Suppressor macrophage treated with lipopolysaccharide for 1 hour (primary cell): ENCODE measurements at places on chromosomes 1 and 21.
A peak's percentile ranks its signal among the peaks of the same experiment; 100 is the strongest.

DNA sequence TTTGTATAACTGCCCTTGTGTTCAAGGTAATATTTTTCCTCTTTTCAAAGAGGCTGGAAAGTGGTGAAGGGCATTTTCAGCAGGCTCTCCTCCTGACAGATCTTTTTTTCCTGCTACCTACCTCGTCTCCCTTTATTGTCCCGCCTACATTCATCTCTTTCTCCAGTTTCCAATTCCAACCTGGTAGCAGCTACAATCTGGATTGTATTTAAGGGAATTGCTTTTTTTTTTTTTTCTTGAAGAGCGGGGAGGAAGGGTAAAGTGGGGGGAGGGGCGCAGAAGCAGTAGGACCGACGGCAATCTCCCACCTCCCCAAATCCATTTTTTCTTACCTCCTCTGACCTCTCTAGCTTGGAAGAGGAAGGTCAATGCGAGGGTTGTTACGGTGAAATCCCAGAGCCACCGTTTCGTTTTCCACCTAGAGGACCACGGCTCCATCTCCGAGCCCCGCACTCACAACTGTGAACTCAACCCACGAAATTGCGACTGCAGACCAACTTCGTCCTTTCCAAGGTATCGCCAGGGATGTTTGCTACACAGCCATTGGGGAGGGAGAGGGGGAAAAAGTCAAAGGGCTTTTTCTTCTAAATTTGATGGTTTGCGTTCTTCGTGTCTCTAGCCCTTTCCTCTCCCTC lies 464 bp downstream of the COL11A1 start:
- DNase-seq: no peak

DNA sequence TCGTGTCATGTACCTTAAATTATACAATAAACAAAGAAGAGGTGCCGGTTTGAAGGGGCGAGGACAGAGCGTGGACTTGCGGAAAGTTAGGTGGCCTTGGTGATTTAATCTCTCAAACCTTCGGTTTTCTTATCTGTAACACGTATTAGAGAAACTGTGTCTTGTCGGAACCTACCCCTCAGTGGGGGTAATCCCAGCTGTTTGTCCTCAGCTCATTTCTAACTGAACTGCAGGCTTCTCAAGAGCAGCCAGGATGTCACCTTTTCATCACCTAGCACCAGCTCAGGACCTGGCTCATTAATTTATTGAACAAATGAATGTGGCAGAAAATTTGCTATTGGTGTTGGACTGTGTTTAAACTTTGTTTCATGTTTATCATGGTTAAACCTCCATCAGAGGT lies 31.2 kb downstream of the ITSN1 start:
- DNase-seq: no peak

- DNase-seq: no peak
These were observed 328.5 kb upstream of the RUNX1 start for GRCh38 chr21:35377505-35378090.

DNA sequence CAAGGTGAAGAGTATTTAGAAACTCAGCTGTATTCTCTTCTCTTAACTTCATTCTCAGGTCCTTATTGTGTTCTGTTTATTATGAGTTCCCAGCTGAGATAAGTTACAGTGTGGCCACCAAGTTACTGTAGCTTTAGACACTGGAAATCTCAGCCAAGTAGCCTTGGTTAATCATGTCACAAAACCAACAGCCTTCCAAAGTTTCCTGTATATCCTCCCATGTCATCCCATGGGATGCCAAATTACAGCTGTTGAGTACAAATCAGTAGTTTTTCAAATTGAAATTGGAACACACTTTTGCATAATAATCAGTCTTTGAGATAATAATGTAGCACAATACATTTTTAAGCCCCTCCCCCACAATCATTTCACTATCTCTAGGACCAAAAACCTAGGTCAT lies 10.7 kb downstream of the ADAMTS5 start:
- no peak for DNase-seq

DNA sequence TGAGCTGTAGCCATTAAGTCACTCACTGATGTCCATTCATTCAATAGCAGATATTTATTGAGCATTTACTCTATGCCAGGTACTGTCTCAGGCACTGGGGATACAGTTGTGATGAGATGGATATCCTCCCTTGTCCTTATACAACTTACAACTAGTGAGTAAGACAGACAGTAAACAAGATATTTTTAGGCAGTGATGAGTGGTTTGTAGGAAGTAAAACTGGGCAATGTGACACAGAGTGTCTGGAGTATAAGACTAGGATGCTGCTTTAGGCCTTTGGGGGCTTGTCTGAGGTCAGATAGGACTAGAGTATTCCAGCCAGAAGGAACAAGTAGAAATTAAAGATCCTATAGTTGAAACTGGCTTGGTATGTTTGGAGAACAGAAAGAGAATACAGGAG lies 41.4 kb downstream of the NOS1AP start:
- peak; percentile 6 for DNase-seq

GRCh38 chr1:206799311-206799710 lies 27.0 kb upstream of the IL10 start:
- DNase-seq: no peak

DNA sequence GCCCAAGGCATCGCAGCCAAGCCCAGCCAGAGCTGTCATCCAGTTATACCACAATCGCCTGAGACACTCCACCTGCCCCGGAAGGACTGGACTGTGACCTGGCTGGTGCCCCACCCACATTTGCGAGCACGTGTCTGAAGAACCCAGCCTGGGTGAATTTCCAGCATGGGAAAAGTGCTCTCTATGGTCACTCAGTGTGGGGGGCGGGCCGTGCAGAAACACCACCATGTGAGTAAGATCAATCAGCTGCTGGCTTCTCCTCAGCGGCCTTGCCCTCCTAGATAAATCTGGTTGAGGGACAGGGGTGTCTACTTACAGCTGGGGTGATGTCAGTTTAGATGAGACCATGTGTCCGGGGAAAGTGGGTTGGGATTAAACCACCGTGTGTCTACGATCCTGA lies 44.8 kb downstream of the URB1 start:
- no peak for DNase-seq

- DNase-seq: no peak
These were observed 77.6 kb downstream of the CLSTN1 start for GRCh38 chr1:9746211-9746610.

DNA sequence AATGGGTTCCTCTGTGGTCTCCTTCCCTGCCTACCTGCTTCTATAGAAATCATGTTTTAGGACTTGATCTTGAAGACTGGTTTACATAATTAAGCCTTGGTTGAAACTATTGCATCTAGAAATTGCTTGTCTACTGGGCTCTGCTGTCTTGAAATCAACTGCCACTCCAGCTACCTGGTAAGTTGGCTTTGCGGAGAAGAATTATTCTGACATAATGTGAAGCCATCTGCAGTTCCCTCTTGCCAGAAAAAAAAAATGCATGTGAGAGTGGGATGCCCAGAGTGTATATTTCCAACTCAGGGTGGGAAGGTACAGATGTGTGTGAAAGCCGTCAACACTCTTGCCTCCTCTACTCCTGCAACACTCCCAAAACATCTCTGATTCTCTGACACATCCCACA lies 27.2 kb downstream of the C8B start:
- DNase-seq: no peak

- DNase-seq: no peak
These were observed 43.8 kb downstream of the NCF2 start for GRCh38 chr1:183546427-183546826.

GRCh38 chr1:64236541-64236954 lies 33.1 kb downstream of the UBE2U start:
- DNase-seq: no peak

DNA sequence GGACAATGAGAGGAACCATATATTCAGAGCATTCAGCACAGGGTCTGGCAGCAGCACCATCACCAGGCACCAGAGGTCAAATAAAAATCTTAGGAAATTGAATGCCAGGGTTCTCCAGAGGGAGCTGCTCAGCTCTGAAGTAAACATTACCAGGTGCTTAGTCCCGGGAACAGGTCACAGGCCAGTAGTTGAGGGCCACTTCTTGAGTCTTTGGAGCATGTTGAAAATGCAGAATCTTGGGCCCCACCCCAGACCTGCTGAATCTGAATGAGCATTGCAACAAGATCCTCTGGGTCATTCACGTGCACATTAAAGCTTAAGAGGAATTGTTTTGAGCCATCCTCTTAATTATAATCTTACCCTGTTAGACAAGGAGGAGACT lies 33.8 kb downstream of the PHC2 start:
- DNase-seq: no peak

GRCh38 chr1:242826701-242827336 lies 302.3 kb upstream of the PLD5 start:
- no peak for DNase-seq

DNA sequence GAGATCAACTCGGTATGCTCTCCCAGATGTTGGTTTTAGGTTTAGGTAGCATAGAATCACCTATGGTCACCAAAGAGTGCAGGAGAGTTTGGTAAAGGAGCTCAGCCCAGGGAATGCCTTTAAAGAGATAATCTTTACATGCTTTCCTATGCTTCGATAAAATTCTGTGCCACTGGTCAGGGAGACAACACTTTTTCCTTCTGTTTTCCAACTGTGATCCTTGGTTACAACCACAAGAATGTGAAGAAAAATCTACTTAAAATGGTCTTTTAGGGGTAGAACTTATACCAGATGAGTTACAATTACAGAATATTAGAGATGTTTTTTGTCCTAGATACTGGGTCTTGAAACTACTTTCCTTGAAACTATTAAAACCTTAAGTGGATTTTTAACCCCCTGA lies 895.6 kb downstream of the TTLL7 start:
- DNase-seq: no peak

GRCh38 chr1:46747683-46748288 lies 28.9 kb upstream of the EFCAB14 start:
- DNase-seq: peak; percentile 36
